Activated naive CD8-positive, alpha-beta T cell treated with anti-CD3 and anti-CD28 coated beads, Interleukin-2, amount 10 ng/mL, durations not matched to agents 7 days and 5 days (primary cell): ENCODE measurements at places on chromosomes 11 and 22. TPM values are rescaled to one million over a fixed set of nuclear protein-coding genes. Genes with fewer than 3 reads are reported as not detected.

- H3K4me1 ChIP-seq: no peaks in the 10 kb centered on the region
- no peak overlapping the region for H3K4me3 ChIP-seq
- H3K27ac ChIP-seq: no peak overlapping the region
- no peak for DNase-seq
These were observed 71.3 kb upstream of the FGF3 start for GRCh38 chr11:69890476-69890875.

DNA sequence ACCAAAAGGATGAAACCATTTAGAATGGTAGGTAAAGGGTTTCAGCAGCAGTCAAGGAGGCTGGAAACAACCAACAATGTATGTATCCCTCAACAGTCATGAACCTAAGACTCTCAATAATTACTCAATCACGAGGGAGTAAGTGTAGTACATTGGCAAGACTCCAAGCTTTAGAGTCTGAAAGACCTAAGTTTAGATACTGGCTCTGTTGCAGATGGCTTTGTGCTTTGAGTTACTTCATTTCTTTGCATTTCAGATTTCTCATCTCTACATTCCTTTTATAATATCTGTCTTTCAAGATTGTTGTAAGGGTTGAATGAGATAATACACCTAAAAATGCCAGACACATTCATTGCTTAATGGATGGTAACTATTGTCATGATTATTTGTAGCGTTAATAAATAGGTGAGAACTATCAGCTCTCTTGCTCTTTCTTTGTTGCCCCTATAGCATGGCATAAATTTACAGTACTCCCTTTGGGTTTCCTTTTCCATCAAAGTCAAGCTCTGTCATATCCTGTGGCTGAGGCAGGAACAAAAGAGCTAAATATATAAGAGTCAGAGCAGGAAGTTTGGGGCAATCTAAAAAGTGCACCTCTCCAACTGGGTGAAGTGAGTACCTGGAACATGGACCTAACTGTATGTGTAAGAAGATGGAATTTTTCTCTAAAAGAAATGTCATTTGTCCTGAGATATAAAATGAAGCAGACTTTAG, 228.2 kb upstream of the ZC3H12C start:
- H3K27ac ChIP-seq: no peak overlapping the region
- no peaks in the 10 kb centered on the region for H3K27me3 ChIP-seq
- peaks cover 2% of the 10 kb centered on the region for H3K4me1 ChIP-seq
- no peak for DNase-seq
- no peak overlapping the region for H3K4me3 ChIP-seq
- no peaks in the 10 kb centered on the region for H3K36me3 ChIP-seq

The TPH1 gene
- 0.28 TPM for total RNA-seq

The C22orf42 gene
- not detected for total RNA-seq

DNA sequence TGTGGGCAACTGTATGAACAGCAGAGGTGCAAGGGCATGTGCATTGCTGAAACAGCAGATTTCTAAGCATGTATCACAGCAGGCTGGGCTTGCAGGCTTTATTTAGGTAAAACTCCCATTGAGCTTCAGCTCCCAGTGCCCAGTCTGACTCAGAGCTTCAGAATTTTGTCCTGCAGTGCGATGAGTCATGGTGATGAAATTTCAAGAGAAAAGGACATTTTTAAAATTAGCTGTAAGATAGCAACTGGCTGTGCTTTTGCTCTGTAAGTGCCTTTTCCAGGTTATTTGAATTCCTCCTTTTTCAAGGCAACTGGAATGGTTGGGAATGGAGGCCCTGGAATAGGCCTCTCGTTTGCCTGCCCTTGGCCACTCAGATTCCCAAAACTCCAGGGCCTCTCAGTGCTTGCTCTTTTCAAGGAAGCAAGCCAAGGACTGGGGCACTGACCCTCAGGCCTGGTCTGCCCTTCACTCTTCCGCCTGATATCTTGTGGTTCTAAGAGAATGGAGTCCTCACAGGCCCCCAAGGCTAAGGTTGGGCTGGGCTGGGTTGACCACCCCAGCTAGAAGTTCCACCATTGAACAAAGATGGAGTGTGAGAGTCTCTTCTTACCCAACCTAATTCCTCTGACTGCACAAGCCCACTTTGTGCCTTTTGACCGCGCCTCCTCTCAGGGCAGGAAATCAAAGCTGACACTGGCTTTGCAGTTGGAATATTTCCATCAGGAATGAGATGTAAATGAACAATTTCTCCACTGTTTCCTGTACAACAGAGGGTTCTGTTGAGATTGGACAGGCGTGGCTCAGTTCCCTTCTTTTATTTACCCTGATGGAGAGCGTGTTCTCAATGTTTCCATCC, 59.5 kb upstream of the PRSS23 start:
- H3K4me3 ChIP-seq: no peak overlapping the region
- H3K36me3 ChIP-seq: no peaks in the 10 kb centered on the region
- H3K27me3 ChIP-seq: peaks cover 13% of the 10 kb centered on the region
- H3K27ac ChIP-seq: no peak overlapping the region
- DNase-seq: no peak
- H3K4me1 ChIP-seq: no peaks in the 10 kb centered on the region

The LYVE1 gene
- not detected for total RNA-seq

GRCh38 chr11:64802370-64803157, 450 bp downstream of the MAP4K2 start:
- H3K36me3 ChIP-seq: peaks cover 8% of the 10 kb centered on the region
- H3K27me3 ChIP-seq: no peaks in the 10 kb centered on the region
- DNase-seq: no peak
- H3K4me3 ChIP-seq: peak overlapping the region; percentile 82
- peaks cover 23% of the 10 kb centered on the region for H3K4me1 ChIP-seq

DNA sequence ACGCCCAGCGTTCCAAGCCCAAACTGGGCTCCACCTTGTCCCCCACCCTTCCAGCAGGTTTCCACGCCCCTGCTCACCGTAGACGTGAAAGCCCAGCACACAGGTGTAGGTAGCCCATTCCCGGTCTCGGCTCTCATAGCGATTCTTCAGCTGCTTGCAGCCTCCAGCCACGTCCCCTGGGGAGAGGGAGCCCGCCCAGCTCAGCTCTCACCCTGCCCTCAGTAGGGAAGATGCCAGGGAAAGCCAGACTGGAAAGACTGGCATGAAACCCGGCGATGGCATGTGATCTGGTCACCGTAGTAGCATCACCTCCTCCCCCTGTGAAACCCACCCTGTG, 1.4 kb upstream of the MTA2 start:
- no peak for DNase-seq
- peaks cover 26% of the 10 kb centered on the region for H3K4me1 ChIP-seq
- peak overlapping the region; percentile 11 for H3K4me3 ChIP-seq
- no peaks in the 10 kb centered on the region for H3K27me3 ChIP-seq

GRCh38 chr11:6611963-6612212, 128 bp downstream of the TAF10 start:
- DNase-seq: no peak
- H3K4me3 ChIP-seq: peak overlapping the region; percentile 94
- peaks cover 32% of the 10 kb centered on the region for H3K4me1 ChIP-seq
- H3K27ac ChIP-seq: peak overlapping the region; percentile 93
- H3K27me3 ChIP-seq: no peaks in the 10 kb centered on the region

The MYEOV gene
- total RNA-seq: not detected

- H3K4me1 ChIP-seq: peaks cover 42% of the 10 kb centered on the region
- H3K4me3 ChIP-seq: no peak overlapping the region
- peaks cover 2% of the 10 kb centered on the region for H3K36me3 ChIP-seq
- H3K27me3 ChIP-seq: no peaks in the 10 kb centered on the region
- DNase-seq: no peak
These were observed 86.8 kb upstream of the MTMR2 start for GRCh38 chr11:96010683-96011082.

- H3K36me3 ChIP-seq: peaks cover 24% of the 10 kb centered on the region
- peak within 1 kb of the TSS; percentile 90 for H3K4me3 ChIP-seq
- H3K27me3 ChIP-seq: no peaks in the 10 kb centered on the region
- H3K27ac ChIP-seq: peak within 1 kb of the TSS; percentile 89
- DNase-seq: peak; percentile 80
- peaks cover 48% of the 10 kb centered on the region for H3K4me1 ChIP-seq
These were observed at the start of gene MFNG for GRCh38 chr22:37486224-37486845. Gene MFNG (minus strand): TSS chr22:37486384. CDS start chr22:37486177, 207 bp downstream.

The HOATZ gene
- not detected for total RNA-seq

The TAF6L gene
- total RNA-seq: 20.6 TPM

DNA sequence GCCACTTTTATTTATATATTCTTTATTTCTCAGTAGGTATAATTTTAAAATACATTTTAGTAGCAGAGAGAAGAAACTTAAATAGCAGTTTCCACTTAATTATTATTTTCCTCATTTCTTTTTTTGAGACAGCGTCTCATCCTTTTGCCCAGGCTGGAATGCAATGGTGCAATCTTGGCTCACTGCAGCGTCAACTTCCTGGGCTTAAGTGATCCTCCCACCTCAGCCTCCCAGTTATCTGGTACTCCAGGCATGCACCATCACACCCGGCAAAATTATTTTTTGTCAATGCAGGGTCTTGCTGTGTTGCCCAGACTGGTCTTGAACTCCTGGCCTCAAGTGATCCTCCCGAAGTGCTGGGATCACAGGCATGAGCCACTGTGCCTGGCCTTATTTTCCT, 38.3 kb downstream of the ATG13 start:
- no peak overlapping the region for H3K4me3 ChIP-seq
- no peak for DNase-seq
- H3K27me3 ChIP-seq: no peaks in the 10 kb centered on the region
- H3K27ac ChIP-seq: no peak overlapping the region
- peaks cover 1% of the 10 kb centered on the region for H3K4me1 ChIP-seq

DNA sequence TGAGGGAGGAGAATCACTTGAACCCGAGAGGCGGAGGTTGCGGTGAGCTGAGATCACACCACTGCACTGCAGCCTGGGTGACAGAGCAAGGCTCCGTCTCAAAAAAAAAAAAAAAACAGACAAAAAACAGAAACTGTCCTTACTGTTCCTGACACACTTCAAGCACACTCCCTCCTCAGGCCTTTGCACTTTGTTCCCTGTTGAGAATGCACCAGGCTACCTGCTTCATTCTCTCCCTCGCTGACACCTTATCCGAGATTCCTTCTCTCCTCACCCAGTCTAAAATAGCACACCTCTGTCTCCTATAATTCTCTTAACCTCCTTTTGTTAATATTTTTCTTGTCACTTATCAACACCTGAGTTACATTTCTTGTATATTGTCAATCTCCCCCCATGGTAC, 32.3 kb upstream of the TECTA start:
- H3K36me3 ChIP-seq: peaks cover 23% of the 10 kb centered on the region
- no peaks in the 10 kb centered on the region for H3K27me3 ChIP-seq
- no peak for DNase-seq
- no peak overlapping the region for H3K4me3 ChIP-seq
- H3K4me1 ChIP-seq: peaks cover 2% of the 10 kb centered on the region

GRCh38 chr22:19067696-19068348, 54.4 kb downstream of the DGCR2 start:
- no peaks in the 10 kb centered on the region for H3K27me3 ChIP-seq
- no peak overlapping the region for H3K4me3 ChIP-seq
- peaks cover 29% of the 10 kb centered on the region for H3K36me3 ChIP-seq
- no peaks in the 10 kb centered on the region for H3K4me1 ChIP-seq

The KREMEN1 gene
- 0.19 TPM for total RNA-seq

GRCh38 chr11:62020661-62021060, 53.2 kb upstream of the FTH1 start:
- no peak overlapping the region for H3K27ac ChIP-seq
- H3K27me3 ChIP-seq: peaks cover 2% of the 10 kb centered on the region
- peaks cover 14% of the 10 kb centered on the region for H3K4me1 ChIP-seq
- no peak overlapping the region for H3K4me3 ChIP-seq
- H3K36me3 ChIP-seq: peaks cover 2% of the 10 kb centered on the region

DNA sequence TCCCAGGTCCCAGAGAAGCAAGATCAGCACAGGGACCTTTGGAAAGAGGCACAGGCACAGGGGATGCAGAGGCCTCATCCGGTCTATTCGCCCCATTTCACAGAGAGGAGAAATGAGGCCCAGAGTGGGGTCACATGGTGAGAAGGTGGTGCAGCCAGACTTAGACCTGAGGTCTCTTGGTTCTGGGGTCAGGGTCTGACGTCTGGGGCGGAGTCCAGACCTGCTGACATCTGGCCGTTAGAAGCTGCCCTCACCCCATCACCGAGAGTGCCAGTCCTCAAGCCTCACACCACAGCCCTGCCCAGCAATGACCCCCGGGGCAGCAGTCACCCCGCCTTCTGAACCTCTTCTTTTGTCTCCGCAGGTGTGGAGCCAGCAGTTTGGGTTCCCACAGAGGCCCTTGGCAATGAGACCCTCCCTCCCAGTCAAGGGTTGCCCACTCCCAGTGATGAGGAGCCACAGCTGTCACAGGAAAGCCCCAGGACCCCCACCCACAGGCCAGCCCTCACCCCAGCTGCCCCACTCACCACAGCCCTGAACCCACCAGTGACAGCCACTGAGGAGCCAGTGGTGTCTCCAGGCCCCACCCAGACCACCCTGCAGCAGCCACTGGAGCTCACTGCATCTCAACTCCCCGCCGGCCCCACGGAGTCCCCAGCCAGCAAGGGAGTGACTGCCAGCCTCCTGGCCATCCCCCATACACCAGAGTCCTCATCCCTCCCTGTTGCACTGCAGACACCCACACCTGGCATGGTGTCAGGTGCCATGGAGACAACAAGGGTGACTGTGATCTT, 62.4 kb downstream of the OTOG start:
- H3K36me3 ChIP-seq: no peaks in the 10 kb centered on the region
- no peak overlapping the region for H3K4me3 ChIP-seq
- H3K27ac ChIP-seq: no peak overlapping the region

GRCh38 chr11:17514476-17514875, 29.7 kb downstream of the USH1C start:
- no peak overlapping the region for H3K4me3 ChIP-seq
- DNase-seq: no peak
- H3K4me1 ChIP-seq: no peaks in the 10 kb centered on the region
- no peak overlapping the region for H3K27ac ChIP-seq
- no peaks in the 10 kb centered on the region for H3K36me3 ChIP-seq

DNA sequence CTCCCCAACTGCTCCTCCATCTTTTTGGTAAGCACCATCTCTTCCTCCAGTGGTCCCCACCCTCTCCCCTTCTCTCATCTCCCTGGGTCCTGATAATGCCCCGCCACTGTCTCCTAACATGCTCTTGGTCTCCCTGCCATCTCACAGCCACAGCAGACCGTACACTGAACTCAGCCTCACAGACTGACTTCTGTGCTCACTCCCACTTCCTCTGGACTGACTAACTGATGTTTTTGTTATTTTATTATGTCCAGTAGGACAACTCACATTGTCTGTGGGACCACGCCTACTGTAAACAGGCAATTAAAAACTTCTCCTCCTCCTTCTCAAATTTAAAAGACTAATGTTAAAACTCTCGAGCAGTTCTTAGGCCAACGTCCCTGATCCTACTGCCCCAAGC, 2.6 kb upstream of the GNAZ start:
- no peak overlapping the region for H3K4me3 ChIP-seq
- peaks cover 2% of the 10 kb centered on the region for H3K4me1 ChIP-seq

DNA sequence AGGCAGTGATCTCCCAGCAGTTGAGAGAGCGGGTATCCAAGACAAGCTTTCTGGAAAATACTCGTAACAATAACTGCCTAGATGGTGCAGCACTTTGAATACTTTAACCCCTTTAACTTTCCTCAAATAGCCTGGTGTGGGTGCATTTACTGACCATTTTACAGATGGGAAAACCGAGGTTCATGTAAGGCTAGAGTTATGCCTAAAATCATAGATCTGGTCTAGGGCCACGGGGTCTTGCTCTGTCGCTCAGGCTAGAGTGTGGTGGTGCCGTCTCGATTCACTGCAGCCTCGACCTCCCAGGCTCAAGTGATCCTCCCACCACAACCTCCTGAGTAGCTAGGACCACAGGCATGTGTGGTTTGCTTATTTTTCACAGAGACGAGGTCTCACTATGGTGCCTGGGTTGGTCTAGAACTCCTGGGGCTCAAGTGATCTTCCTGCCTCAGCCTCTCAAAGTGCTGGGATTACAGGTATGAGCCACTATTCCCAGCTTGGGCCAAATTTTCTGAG, 269.2 kb upstream of the SYN3 start:
- no peaks in the 10 kb centered on the region for H3K36me3 ChIP-seq
- peaks cover 2% of the 10 kb centered on the region for H3K4me1 ChIP-seq
- no peak overlapping the region for H3K27ac ChIP-seq
- no peak for DNase-seq
- H3K4me3 ChIP-seq: no peak overlapping the region
